ENCODE measurements at places on chromosomes 16 and 17. TPM values are rescaled to one million over a fixed set of nuclear protein-coding genes. Genes with fewer than 3 reads are reported as not detected.

Gene STH
- not detected for polyA plus RNA-seq

Gene TRPV2
- 2.3 TPM for polyA plus RNA-seq

Gene COPS3
- 81.3 TPM for polyA plus RNA-seq

Gene CHST6
- polyA plus RNA-seq = 0.93 TPM

Gene GOSR2
- polyA plus RNA-seq = 49.1 TPM

GRCh38 chr17:17946093-17946492, 26.1 kb downstream of the TOM1L2 start:
- no peak for DNase-seq

GRCh38 chr16:84606081-84606875, 11.6 kb downstream of the COTL1 start:
- DNase-seq = no peak

DNA sequence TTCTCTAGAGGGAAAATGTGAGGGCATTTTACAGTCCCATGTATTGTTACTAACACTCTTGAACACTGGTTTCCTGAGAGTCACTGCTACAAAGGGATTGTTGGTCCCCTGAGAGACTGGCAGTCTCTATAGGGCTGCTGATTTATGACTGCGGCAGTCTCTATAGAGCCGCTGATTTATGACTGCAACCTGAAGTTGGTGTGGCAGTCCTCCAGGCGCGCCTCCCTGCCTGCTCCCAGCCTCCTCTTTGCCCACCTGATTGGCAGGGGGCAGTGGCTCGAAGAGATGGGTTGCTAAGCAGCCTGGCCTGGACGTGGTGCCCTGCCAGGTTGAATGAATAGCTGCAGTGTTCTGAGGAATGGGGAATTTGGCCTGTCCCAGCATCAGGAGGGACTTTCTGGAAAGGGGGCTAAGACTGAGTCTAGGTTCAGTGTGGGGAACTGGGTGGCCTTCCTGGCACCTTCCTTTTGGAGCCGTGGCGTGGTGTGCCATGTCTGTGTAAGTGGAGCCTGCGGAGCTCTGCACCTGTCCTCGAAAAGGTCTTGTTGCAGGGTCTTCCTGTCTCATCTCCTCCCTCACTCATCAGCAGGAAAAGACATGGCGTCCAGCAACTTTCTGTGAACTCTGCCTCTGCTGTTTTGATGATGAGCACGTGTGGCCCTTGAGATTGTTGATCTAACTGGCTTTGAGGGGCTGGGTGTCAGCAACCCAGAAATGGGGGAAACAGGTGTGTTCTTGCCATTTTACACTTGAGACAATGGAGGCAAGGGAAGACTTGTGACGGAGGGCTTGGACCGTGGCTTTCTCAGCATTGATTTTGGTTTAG, 24.9 kb downstream of the SAP30BP start:
- DNase-seq = no peak

DNA sequence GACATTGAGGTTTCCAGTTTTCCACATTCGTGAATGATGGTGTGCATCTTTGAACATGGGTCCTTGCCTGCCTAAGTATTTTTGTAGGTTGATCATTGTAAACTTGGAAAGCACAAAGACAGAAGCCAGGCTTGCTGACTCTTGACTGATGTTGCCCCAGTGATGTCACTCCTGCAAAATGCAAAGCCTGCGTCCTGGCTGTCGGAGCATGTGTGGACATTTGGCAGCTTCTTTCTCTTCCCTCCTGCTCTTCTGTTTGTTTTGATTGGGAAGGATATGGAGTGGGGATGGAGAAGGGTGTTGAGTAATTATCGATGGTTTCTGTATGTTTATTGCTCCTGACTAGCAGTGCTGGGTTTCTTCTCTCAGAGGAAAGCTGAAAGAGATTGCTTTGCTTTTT, 3.2 kb downstream of the NDE1 start:
- DNase-seq = no peak

- no peak for DNase-seq
Observed at GRCh38 chr17:42179911-42180410, 981 bp downstream of the KCNH4 start.

GRCh38 chr17:44314869-44315661, 6.7 kb downstream of the RUNDC3A start:
- no peak for DNase-seq

- no peak for DNase-seq
Observed at GRCh38 chr17:76816590-76817135, 51.5 kb upstream of the MGAT5B start.

- no peak for DNase-seq
Observed at GRCh38 chr16:50600582-50601283, 52.5 kb downstream of the NKD1 start.

DNA sequence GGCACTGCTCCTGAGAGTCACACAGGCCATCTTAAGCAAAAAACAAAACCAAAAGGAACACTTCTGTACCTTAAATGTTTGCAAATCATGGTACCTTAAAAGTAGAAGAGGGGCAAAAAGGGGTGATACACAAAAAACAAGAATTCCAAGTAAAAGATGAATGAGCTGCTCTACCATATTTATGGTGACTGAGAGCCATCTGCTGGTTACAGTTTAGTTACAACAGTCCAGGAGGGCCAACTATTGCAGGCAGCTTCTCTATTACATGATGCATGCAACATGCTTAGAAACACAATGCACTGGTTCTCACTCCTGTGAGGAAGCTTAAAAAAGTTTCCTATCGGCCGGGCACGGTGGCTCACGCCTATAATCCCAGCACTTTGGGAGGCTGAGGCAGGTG, 53.5 kb downstream of the STX8 start:
- no peak for DNase-seq

DNA sequence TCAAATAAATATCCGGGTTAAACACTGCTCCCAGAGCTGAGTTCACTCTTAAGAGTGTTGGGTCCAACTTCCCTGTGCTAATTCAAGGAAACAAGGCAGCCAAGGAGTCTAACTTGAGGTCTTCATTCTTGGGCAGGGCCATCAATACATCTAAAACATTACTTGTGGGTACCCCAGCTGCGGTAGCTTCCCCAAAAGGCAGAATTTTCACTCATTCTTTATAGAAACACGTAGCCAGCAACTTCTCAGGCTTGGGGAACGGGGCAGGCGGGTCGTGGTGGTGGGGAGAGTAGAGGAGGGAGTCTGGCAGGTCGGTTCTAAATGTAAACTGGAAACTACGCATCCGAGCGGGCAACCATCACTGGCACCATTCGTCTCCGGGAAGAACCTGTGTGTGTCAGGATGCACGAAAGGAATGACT, 666 bp upstream of the METTL9 start:
- no peak for DNase-seq

GRCh38 chr16:85069171-85069570, 41.6 kb downstream of the KIAA0513 start:
- no peak for DNase-seq

DNA sequence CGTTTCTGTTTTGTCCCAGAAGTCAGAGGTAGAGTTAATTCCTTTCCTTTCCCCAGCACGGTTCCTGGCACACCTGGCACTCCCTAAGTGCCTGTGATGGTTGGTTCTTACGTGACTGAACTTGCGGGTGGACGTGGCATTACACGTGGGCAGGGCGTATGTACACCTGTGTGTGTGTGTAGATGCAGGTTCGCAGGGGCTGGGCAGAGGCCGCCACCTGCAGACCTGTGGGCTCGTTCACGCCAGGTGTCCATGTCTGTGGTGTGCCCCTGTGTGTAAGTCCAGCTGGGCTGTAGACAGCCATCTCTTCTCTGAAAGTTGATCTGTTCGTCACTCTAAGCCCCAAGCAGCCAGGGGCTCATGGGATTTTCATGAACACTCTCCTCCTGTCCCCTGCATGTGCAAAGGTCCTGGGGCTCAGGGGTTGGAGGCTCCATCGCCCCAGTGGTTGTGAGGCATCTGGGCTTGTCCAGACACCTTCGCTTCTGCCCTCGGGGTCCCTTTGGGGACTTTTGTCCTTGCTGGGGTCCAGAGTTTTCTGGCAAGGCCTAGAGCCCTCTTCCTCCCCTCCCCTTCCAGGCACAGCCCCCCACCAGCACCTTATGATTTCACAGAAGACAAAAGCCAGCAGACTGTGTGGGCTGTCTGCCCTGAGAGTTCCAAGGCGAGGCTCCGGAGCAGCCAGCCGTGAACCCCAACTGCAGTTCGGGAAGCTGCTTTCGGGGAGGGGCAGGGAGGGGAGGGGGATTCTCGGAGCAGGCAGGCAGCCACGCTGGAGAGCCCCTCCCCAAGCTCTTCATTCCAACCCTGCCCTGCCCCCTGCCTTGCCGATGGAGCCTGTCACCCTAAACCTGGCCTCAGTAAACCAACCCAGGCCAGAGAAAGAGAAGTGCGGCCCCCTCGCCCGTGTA, 5.4 kb upstream of the FSCN2 start:
- DNase-seq = peak; percentile 80

GRCh38 chr16:27242868-27243590, 25.5 kb downstream of the NSMCE1 start:
- no peak for DNase-seq

- no peak for DNase-seq
Observed at GRCh38 chr17:57044976-57045867, 39.8 kb upstream of the AKAP1 start.

Data from right renal pelvis (tissue), 4 donors.